ENCODE measurements at places on chromosomes 16 and 17. TPM values are rescaled to one million over a fixed set of nuclear protein-coding genes. Genes with fewer than 3 reads are reported as not detected.
A peak's percentile ranks its signal among the peaks of the same experiment; 100 is the strongest.

DNA sequence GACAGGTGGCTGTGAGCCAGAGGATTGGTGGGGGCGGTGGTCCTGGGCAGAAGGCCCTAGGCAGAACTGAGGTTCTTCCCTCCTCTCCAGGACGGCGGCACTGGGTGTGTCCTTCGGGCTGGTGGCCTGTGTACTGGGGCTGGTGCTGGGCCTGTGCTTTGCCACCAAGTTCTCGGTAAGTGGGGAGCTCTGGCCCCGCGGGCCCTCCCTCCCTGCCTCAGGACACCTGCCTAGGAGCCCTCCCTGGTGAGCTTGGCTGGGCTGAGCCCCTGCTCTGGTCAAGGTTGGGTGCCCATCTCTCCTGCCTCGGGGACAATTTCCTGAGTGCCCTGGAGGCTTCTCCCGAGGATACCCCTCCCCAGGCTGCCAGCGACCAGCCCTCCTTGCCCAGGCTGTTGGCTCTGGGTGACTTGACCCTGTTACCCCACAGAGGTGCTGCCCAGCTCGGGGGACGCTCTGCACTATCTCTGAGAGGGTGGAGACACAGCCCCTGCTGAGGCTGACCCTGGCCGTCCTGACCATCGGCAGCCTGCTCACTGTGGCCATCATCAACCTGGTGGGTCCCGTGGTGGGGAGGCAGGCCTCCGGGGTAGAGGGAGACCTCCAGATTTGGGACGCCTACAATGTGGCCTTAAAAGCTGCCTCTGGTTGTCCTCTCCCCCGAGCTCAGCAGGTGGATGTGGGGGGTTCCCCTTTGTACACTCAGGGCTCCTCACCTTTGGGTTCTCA, 42.0 kb downstream of the ADCY7 start:
- DNase-seq: no peak

- no peak for DNase-seq
Observed at GRCh38 chr17:49467175-49467574, 27.9 kb upstream of the NGFR start.

DNA sequence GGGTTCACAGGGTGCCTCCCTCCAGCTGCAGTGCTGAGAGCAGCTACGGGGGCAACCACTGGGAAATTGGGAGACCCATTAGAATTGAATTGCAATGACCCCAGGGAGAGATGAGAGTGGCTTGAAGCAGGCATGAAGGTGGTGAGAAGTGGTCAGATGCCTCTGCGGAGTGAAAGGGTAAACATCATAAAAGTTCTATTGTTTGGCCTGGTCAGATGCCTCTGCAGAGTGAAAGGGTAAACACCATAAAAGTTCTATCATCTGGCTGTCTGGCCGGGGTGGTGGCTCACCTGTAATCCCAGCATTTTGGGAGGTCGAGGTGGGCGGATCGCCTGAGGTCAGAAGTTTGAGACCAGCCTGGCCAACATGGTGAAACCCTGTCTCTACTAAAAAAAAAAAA, 53.5 kb downstream of the TNFRSF13B start:
- no peak for DNase-seq

The SEC14L1 gene
- 32.9 TPM for total RNA-seq

The IRX5 gene
- total RNA-seq: 0.17 TPM

DNA sequence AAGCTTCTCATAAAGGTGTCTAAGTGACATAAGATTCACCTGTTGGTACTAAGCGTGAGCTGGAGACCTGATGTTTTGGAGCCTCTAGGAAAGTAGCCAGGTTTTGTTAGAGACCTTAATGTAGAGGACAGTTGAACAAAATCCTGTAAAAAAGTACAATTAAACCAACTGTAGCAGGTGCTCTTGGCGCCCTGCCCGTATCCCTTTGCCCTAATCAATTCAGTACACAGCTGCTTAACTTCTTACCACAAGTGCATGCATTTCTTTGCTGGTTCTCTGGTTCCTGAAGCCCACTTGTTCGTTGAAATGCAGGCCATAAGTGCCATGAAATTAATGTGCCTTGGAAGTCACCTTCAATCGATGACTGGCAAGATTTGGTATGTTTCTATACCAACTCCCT, 24.4 kb downstream of the GLP2R start:
- no peak for DNase-seq

The NHLRC4 gene
- total RNA-seq: 2.1 TPM

DNA sequence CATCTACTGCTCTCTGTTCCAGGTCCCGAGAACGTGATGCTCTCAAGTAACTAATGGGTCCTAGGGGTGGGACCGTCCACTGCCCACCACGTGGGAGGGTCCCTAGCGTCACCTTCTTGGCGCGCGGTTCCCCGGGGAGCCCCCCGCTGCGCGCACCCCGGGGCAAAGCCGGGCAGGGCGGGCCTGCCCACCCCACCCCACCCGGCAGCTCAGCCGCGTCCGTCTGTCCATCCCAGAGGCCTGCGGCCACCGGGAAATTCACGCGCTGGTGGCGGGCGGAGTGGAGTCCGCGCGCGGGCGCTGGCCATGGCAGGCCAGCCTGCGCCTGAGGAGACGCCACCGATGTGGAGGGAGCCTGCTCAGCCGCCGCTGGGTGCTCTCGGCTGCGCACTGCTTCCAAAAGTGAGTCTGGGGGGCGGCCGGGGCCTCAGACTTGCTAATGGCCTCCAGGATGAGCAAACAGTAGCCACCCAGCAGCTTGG, 494 bp downstream of the PRSS41 start:
- no peak for DNase-seq

GRCh38 chr16:65534121-65534528, 412.3 kb upstream of the CDH11 start:
- no peak for DNase-seq

DNA sequence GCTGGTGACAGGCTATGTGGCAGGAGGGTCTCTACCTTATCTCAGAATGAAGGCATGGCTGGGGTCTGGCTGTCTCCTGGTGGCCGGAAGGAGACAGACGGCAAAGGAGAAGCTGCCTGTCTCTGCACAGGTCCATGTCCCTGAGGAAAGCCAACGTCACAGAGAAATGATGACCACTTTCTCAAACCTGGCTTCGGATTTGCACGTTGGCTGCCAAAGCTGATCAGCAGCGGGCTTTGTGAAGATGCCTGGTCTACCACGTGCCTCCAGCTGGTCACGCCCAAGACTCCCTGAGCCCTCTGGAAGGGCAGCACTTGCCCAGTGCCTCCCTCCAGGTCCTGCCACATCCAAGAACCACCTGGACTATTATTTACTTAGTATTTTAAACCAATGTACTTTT, 8.4 kb downstream of the DEXI start:
- DNase-seq: no peak

The SYCE1L gene
- 0.33 TPM for total RNA-seq

DNA sequence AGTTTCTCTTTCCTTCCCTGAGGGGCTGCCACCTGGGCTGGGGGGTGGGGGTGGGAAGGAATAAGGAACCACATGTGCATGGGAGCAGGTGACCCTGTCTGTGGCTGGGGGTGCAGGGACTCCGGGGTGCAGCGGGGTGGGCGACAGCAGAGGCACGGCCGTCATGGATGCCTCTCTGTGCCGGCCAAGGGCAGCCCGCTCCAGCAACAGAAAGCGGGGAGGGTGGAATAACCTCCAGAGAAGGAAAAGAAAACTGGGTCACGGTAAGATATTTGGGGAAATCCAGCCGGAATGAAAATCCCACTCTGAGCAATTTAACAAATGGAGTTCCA, 4.2 kb downstream of the NDUFAF8 start:
- DNase-seq: no peak

DNA sequence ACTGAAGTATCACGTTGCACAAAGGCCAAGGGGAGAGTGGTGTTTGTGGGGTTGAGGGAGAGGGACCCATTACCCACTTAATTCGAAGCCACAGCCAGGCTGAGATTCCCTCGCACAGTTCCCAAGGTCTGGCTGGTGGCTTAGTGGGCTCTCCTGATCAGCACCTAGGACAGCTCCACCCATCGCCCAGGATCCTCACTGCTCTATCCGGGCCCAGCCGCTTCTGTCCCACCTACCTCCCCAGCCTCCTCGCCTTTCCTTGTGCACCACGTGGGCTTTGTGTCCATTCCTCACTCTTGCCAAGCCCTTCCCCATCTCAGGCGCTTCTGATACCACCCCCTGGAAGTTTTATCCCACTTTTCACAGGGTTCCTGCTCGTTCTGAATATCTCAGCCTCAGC, 163.5 kb downstream of the CCT6B start:
- peak; percentile 2 for DNase-seq

DNA sequence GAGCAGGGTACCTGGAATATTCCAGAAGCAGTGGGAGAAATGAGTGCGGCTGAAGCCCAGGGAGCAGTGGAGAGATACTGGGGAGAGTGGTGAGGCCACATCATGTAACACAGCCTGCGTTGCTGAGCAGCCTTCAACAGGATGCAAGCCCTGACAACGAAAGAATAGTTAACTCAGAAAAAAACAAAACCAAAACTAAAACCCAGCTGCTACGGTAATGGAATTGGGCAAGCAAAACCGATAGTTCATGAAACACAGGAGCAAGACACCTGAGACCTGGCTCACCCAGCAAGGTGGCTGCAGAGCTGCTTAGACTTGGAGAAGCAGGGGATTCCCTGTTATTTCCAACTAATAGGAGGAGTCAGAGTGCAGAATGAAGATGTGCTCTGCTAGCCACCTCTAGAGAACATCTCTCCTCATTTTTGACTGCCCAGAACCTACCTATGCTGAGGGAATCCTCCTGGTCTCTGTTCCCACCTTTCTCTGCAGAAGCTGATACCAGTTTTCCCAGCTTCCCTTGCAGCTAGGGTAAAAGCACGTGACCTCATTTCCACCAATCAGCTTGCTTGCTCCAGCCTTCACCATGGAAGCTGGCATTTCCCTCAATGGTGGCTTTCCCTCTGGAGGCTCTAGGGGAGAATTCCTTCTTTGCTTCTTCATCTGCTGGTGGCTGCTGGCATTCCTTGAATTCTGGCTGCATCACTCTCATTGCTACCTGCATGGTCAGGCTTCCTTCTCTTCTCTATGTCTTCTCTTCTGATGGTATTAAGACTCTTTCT, 59.4 kb upstream of the XYLT1 start:
- DNase-seq: no peak

- DNase-seq: peak; percentile 42
Observed at GRCh38 chr16:15857724-15858560, 1.1 kb upstream of the MYH11 start.

DNA sequence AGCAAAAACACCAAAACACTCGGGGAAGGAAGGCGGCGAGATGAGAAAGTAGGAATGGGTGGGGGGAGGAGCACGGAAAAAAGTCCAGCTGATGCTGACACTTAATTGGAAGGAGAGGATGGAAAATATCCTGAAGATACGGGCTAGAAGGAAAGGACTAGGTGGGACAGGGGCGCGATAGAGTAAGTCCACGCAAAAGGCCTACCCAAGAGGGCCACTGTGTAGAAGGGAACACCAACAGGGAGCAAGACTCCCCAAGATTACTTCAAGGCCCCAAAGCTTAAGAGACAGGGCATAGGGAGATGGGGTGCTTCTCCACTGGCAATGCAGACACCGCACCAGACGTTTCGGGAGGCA, 736 bp downstream of the APPBP2 start:
- DNase-seq: peak; percentile 14

The NTN1 gene
- total RNA-seq: 0.51 TPM

DNA sequence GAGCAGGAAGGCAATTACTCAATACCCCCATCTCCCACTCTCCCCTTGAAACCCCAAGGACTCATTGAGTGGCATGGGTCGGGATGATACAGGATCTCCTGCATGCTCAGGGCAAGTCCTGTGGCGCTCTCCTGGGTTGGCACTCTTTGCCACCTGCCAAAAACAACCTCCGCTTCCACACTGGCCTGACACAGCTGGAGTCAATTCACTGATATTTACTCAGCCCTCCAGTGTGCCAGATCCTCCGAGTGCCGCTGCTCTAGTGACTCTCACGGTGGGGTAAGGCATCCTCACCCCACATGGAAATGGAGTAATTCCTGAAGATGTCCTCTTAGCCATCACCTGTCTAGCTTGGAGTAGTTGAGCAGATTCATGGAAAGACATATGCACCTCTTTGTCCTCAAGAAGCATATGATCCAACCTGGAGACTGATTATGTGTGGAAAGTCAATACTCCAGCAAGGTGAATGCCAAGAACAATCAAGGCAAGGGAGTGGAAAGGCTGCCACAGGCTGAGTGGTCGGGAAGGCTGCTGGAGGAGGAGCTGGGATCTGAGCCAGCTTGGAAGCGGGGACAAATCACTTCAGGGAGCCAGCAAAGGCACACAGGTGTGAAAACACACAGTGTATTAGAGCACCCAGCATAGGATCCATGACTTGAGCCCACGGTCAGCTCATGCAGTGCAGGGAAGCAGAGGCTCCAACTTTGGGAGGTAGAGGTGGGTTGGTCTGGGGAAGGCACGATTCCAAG, 12.6 kb upstream of the GOSR2 start:
- DNase-seq: no peak

DNA sequence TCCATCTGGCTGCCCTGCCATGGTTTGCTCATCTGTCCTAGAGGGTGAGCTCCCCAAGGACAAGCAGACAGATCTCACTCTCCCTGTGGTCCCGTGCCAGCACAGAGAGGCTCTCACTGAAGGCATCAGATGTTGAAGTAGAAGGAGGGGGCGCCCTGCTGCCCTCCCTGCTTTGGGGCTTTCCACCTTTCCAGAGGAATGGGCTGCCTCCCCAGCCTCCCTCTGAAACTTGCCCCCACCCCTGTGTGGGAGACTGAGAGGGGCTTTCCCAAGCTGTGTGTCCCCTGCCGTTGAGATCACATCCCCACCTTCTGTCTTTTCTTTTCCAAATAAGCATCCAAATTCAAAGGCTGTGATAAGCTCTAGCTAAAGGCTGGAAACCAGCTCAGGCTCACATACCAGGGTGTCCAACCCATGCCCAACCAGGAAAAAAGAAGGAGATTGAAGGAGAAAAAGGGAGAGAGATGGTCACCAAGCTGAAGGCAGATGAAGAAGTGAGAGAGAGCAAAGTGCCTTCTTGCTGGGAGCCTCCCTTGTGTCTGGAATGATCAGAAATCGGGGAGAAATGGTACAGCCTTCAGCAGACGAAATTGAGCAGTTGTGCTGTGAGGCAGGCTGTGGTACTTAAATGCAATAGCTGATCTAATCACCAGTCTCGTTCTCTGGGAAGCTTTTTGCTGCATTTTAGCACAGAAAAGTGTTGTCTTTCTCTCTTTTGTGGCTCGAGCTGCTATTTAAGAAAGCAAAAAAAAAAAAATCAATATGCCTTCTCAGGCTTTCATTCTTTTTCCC, 145.9 kb upstream of the LHX1 start:
- DNase-seq: no peak

The MYL11 gene
- not detected for total RNA-seq

GRCh38 chr17:76278952-76279741, 14.0 kb downstream of the UBALD2 start:
- DNase-seq: peak; percentile 51

DNA sequence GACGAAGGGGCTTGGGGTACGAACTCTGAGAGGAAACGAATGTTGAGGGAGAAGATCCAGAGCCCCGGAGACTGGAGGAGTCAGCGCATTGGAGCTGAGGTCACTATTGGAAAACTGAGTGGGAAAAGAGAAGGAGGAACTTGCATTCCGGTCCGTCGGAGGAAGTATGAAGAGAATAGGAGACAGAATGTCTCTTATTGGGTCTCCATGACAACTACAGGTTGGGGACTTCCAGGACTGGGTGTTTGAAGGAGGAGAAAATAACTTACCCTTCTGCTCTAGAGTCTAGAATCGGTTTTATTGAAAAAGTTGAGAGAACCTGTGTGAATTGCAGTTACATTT, 537 bp downstream of the GOSR1 start:
- no peak for DNase-seq

The PLXDC1 gene
- total RNA-seq: 4.1 TPM
